ENCODE measurements at places on chromosomes 7 and 10.

GRCh38 chr7:141949451-141949850, 2.7 kb upstream of the CLEC5A start:
- DNase-seq, result no peak

- DNase-seq, result no peak
These were observed 633.4 kb upstream of the COBL start for GRCh38 chr7:51949726-51950644.

DNA sequence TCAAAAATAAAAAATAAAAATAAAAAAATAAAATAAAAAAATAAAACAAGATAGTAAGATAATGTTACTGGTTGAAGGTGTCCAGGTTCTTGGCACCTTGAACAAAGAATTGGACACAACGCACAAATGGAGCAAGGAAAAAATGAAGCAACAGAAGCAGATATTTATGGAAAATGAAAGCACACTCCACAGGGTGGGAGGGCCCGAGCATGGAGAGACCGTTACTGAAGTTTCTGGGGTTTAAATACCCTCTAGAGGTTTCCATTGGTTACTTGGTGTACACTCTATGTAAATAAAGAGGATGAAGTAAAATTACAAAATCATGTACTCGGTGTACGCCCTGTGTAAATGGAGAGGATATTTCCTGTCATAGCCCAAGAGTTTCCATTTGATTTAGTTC, 15.7 kb upstream of the PFKP start:
- DNase-seq, result no peak

DNA sequence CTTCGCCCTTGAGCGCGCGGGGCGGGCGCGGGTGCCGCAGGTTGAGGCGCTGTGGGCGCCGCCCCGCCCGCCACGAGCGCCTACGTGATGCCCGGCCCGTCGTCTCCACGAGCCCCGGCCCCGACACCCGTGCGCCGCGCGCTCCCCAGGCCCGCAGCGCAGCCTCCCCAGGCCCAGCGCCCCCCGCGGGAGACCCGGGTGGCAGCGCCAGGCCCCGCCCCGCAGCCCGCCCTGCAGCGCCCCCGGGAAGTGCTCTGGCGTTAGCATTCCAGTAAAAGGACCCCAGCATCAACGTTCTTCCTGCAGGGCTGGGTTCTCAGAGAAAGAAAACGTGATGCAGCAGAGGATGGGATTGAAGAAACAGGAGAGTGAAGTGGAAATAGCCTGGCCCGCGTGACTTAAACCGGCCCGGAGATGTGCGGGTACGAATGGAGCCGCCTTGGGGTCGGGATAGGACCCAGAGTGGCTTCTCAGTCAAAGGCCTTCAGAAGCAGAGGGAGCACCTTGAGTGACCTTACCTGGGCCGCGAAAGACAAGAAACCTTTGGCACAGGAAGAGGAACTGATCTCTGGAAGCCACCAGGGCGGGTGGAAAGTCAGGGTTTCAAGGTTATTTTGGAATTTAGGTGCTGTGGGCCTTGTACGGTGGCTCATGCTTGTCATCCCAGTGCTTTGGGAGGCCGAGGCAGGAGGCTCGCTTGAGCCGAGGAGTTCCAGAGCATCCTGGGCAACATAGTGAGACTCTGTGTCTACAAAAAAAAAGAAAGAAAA, 1.8 kb downstream of the PFKP start:
- DNase-seq, result no peak

- DNase-seq, result no peak
These were observed 620 bp downstream of the BET1 start for GRCh38 chr7:94003446-94004023.

- no peak for DNase-seq
These were observed 54.6 kb downstream of the MRPL32 start for GRCh38 chr7:42986781-42987248.

- DNase-seq, result no peak
These were observed 40.7 kb downstream of the BTRC start for GRCh38 chr10:101394524-101395133.

DNA sequence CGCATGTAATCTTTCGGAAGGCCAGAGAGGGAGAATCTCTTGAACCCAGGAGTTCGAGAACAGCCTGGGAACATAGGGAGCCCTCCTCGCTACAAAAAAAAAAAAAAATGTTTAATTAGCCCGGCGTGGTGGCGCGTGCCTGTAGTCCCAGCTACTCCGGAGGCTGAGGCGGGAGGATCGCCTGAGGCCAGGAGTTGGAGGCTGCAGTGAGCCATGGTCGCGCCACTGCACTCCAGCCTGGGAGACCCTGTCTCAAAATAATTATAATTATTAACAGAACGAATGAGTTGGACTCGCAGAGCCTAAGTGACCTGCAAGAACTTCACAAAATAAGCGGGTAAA, 794 bp downstream of the PCGF6 start:
- no peak for DNase-seq

DNA sequence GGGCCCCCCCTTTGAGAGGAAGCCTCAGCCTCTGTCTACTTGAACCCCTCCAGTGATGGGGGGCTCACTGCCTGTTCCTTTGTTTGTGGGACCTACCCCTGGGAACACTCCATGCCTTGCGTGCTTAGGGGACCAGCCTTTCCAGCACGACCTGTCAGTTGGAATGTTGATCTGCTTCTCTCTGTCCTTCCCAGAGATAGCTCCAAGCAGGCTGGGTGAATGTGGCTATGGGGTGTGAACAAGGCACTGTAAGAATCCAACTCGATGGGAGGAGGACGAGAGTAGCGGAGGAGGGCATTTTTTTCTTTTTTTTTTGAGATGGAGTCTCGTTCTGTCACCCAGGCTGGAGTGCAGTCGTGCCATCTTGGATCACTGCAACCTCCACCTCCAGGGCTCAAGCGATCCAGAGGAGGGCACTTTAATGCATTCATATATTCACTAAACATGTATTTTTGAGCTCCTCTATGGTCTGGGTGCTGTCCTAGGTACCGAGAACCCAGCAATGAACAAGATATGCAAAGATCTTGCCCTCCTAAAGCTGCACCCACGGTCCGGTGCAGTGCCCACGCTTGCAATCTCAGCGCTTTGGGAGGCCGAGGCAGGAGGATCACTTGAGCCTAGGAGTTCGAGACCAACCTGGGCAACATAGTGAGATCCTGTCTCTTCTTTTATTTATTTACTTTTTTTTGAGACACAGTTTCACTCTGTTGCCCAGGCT, 8.5 kb downstream of the CLIP2 start:
- no peak for DNase-seq

DNA sequence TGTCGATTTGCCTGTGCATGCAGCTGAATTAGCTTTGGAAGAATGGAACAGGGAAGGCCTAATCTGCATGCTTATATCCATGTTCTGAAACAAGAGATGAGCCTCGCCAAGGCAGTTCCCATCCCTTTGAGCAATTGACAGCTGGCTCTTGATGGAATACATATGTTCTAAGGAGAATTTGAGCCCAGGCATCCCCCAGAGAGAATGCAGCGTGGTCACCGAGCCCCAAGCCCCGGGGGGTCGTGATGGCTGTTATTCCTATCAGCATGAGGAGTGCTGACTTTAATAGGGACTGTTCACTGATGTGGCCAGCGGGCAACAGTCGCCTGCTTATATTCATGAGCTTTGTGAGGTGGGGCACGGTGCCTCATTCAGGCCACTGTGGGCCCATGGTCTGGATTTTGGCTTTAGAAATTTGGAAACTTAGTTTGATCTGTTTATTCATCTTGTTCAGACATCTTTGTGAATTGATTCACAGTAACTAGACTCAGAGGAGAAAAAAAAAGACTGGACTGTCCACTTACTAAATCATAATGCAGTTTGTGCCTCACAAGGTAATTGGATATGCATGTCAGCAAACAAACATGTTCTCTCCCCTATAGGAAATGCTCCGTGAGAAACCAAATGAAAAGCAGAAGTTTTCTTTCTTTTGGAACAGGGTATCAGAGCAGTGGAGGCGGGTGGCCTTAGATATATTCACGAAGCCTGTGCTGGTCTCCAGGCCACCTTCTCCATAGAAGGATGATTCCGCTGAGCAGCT, 204.9 kb downstream of the CCDC3 start:
- no peak for DNase-seq

DNA sequence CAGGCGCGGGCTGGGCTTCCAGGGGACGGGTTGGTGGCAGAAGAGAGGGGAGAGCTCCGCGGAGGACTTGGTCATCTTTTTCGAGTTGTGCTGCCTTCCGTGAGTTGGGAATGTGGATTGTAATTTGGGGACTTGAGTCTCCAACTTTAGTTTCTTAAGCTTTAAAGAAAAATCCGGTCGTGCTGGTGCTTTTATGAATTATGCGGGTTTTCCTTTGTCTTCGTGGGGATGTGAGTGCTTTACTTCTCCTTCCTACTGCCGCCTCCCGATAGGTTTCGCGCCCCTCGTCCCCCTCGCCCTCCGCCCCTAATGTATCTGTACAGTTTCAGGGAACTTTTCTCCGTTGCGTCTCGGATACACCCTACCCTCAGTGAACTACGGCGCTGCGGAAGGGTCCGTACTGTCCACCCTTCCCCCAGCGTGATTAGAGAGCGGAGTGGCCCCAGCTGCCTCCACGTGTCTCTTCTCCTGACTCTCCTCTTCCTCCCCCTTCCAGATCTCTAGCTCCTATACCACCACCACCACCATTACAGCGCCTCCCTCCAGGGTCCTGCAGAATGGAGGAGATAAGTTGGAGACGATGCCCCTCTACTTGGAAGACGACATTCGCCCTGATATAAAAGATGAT, 649 bp downstream of the SCD start:
- DNase-seq, result no peak

GRCh38 chr10:87816163-87816897, 1.7 kb downstream of the ATAD1 start:
- no peak for DNase-seq

- DNase-seq, result no peak
These were observed 162.3 kb downstream of the GFRA1 start for GRCh38 chr10:116110736-116111135.

DNA sequence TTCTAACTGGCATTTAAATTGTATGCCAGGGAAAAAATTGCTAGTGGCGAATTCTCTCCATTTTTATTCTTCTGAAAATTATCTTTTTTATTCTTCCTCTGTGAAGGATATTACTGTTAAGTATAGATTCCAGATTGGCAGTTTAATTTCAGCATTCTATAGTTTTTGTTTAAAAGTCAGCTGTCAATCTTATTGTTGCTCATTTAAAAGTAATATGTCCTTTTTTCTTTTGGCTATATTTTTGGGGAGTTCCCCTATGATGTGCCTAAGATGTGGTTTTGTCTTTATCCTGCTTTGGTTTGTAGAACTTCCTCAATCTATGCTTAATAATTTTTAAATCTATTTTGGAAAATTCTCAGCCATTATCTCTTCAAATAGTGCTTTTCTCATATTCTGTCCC, 135.9 kb downstream of the ARHGAP12 start:
- no peak for DNase-seq

DNA sequence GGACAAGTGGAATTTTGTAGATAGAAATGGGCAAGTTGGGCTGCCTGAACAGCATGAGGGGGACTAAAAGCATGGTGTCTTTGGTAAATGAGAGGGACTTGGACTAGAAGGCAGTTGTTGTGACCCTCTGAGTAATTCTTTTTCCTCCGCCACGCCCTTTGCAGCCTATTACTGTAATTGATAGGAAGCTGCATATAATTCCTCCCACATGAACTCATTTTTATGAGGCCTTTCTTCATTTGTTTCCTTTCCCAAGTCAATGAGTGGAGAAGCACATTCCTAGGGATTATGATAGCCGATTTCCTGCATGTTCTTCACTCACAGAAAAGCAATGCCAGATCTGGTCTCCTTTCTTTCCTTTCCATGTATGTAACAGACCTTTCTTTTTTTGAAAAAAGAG, 27.7 kb downstream of the ZSCAN25 start:
- DNase-seq, result no peak

DNA sequence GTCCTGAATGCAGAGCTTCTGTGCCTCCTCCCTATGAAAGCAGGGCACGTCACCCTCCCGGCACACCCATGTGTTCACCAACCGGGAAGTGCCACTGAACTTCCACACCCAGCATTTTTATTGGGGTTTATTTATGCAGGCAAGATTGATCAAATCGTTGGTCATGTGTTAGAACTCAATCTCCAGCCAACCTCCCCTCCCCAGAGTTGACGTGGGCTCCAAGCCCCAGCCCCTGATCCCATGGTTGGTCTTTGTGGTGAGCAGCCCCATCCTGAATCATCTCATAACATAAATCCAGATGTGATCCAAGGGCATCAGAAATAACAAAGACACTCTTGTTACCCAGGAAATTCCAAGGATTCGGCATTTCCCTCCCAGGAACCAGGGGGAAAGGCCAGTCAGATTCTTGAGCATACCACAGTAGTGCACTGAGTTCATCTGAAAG, 151.2 kb downstream of the TPST1 start:
- DNase-seq, result no peak

GRCh38 chr10:72502581-72502980, 123.3 kb downstream of the MICU1 start:
- no peak for DNase-seq

DNA sequence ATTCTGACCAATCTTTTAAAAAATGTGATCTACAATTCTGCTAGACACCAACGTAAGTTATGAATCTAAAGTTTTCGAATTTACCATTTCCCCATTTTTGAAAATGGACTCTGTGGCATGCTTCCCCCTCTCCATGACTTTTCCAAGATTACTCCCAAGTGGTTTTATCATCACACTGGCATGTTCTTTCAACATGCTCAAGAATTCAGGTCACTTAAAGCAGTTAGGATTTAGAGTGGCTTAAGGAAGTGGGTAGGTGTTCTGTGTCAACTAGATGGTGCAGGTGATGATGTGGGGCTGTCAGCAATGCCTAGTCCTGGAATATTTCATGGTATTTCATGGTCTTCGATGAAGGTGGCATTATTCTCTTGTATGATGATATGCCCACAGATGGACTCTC, 164.0 kb upstream of the ASAH2 start:
- DNase-seq, result no peak

GRCh38 chr10:124138195-124138882, 44.9 kb upstream of the CHST15 start:
- no peak for DNase-seq

GRCh38 chr7:96637522-96637921, 72.1 kb downstream of the SEM1 start:
- DNase-seq, result no peak

GRCh38 chr10:16521311-16522016, at the start of gene C1QL3:
C1QL3 (minus strand) TSS chr10:16521879; CDS start chr10:16521065, 814 bp downstream.
- DNase-seq, result no peak

DNA sequence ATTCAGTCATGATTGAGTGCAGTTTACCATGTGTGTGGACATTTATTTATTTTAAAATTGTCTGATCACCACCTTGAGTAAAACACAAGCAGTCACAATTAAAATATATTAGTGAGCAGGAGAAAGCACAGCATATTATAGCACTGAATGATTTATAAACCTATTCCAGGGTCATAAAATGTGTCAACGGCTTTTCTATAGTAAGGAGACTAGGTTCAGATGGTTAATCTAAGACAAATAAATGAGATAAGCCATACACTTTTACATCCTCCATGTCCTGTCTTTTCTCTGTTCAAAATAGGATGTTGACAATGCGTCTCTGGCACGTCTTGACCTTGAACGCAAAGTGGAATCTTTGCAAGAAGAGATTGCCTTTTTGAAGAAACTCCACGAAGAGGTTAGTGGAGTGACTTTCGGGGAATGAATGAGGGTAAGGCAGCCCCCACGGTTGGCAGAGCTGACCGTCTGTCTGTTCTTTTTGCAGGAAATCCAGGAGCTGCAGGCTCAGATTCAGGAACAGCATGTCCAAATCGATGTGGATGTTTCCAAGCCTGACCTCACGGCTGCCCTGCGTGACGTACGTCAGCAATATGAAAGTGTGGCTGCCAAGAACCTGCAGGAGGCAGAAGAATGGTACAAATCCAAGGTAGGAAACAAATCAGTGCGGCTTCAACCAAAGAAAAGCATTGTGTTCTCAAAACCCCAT, 5.4 kb downstream of the VIM start:
- no peak for DNase-seq
